ENCODE measurements at places on chromosomes 12 and 14.

- no peak for DNase-seq
Observed at GRCh38 chr12:122018457-122018856, 3.2 kb upstream of the BCL7A start.

- no peak for DNase-seq
Observed at GRCh38 chr14:65101631-65102440, 481 bp downstream of the MAX start.

DNA sequence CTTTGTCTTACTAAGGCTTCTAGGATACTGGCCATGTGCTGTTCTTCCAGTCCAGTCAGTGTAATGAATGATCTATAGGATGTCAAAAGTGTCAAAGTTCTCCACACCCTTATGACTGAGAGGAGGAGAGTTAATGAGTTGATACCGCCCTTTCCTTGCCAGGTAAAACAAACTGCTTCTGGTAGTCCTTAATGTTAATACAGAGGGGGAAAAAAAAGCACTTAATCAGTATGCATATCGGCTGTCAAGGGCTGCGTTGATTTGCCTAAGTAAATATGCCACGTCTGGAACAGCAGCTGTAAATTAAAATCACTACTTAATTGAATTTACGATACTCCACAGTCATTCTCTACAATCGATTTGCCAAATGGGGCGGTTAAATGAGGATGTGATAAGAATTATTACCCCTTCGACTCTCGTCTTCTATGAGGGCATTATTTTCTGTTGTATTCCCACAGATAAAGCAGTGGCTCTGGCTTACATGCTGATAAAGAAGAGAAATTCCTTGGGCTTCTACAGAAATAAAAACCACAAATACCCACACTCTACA is 416.0 kb downstream of the KCNH5 start:
- DNase-seq: no peak

DNA sequence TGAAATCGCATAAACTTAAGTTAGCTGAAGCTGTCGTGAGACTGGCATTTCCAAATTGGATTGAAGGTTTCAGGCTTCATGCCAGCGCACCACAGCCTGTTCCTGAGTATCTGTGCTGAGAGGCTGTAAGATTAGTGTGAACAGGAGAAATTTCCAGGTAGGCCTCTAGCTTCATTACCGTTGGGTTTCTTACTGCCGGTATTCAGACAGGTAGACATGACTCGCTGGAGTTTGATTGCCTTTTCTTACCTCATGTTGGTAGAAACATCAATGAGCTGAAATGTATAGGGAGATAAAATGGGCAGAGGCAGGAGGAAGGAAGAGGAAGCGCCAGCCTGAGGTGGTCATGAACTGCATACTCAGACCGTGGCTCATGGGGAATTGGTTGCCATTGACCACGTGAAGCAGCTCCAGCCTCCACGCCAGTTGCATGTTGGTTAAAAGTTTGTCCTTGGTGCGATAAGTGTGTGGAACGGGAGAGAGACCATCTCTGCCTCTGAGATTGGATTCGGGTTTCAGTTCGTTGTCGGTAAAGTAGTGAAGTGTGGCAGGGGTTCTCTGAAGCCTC is 42.3 kb upstream of the MMP17 start:
- no peak for DNase-seq

DNA sequence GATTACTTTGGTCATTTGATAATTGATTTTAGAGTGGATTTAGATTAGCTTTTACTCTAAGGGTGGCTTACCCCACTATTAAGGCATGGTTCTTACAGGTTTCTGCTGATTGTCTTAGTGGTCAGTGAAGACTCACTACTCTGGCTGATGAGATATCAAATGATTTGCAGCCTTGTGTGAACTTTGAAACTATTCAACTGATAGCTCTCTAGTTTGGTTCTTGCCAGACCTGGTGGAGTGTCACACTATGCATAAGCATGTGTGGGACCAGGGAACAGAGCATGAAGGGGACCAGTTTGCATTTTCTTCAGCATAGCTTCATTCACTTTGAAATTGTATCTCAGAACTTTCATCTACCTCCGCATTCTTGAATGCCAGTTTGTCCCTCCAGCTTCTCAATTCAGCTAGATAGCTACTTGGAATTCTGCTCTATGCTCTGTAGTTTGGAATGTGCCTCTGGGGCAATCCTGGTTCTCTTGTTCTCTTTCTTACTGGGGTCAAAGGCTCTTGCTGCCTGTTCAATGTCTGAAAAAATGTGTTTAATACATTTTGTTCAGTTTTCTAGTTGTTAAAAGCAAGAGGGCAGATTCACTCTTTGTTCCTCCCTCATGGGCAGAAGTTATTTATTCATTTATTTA is 12.7 kb downstream of the SCYL2 start:
- no peak for DNase-seq

GRCh38 chr12:110256780-110257431 is 24.1 kb upstream of the ATP2A2 start:
- no peak for DNase-seq

DNA sequence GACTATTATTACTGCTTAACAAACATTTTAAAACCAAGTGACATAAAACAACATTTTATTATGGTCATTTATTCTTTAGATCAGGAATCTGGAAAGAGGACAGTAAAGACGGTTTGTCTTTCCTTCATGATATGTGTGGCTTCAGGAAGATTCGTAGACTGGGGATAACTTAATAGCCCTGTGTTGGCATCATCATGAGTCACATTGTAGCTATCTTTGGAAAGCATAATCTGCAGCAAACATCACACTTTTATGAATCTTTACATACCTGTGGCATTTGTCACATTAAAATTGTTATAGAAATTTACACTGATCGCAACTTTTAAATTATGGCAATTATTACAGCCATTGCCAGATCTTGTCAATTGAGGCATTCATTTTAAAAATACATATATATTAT is 397.1 kb downstream of the NOVA1 start:
- no peak for DNase-seq

- DNase-seq: no peak
Observed at GRCh38 chr12:29216797-29217575, 67.9 kb downstream of the FAR2 start.

GRCh38 chr12:52167526-52167925 is 24.3 kb downstream of the KRT80 start:
- DNase-seq: no peak

- no peak for DNase-seq
Observed at GRCh38 chr14:23379366-23380196, 2.7 kb downstream of the CMTM5 start.

DNA sequence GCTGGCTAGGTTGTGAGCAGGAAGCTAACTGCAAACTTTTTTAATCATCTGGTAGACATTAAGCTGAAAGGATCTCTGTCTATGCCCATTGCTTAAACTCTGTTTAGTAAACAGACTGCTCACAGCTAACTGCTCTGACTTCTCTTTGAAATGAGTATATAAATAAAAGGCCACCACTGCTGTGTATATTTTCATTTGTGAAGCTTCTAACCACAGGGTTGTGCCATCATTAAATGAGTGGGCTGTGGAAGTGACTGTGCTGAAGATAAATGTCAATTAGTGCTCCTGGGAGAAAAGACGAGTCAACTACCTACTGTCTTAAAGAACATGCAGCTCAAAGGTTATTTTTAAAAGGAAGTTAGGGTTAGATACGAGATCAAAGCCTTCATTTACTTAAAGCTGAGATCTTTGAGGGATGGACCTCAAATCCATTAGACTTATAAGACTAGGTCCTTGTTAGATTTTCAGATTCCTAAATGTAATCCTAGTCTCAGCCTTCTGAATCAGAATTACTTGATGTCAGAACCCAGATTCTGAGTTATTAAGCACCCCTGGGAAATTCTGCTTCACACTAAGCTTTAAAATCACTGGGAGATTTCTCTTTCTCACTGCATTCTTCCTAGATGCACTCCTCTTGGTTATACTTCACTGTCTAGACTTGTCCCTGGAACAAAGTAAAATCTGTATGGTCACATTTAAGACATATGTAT is 213.1 kb upstream of the FLRT2 start:
- DNase-seq: no peak

DNA sequence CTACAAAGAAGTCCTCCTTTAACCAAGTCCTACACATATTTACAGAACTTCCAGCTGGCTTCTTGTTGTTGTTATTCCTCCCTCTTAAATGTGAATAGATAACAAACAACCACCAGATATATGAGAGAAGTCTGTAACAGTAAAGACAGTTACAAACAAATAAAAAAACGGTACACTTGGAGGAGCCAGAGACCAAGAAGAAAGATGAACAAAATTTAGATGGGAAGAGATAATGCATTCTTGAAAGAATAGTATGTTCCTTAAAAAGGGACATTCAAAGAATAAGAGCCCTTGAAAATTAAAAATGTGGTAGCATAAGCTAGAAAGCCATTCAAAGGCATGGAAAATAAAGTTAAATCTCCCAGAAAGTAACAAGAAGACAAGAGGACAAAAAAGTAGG is 25.9 kb downstream of the SLCO1A2 start:
- no peak for DNase-seq

GRCh38 chr14:35628989-35629388 is 95.0 kb downstream of the INSM2 start:
- DNase-seq: no peak

GRCh38 chr12:12004524-12004923 is 66.2 kb upstream of the BCL2L14 start:
- no peak for DNase-seq

DNA sequence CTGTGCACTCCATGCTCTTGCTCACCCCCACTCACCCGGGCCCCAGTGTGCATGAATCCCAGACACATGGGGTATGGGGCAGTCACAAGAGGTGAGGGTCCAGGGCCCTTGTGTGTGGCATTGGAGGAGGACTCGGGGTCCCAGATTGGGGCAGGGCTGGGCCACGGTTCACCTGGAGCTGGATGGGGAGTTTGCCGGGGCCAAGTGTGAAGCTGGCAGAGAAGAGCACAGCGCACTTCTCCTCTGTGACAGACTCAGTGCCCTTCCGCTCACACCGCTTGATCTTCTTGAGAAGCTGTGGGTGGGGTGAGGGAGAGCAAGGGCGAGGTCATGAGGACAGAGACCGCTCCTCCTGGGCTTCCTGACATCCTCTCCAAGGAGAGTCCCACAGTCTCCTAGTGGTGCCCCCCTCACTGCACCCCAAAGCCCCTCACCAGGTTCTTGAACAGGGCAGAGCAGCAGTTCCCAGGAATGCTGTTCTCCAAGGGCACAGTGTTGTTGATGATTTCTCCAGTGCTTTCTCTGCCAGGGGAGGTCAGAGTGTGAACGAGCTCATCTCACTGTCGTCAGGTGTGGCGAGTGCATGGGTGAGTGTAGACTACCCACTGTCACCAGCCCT is 6.8 kb downstream of the STAT6 start:
- DNase-seq: no peak

- no peak for DNase-seq
Observed at GRCh38 chr14:79016828-79017505, 846.8 kb downstream of the NRXN3 start.

DNA sequence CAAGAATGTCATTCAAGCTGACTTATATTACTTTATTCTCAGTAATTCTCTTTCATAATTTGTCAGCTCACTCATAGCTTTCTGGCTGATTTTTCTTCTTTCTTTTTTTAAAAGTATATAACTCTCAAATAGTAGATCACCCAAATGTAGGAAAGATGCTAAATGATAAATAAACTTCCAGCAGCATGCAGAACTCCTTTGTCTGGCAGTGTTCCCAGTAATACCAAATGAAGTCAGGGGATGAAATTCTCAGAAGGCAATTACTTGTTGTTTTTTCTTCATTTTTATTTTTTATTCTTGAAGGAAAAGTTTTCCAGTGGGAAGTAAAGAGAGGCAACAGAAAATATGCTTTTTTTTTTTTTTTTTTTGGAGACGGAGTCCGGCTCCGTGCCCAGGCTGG is 133.3 kb upstream of the SLCO1C1 start:
- no peak for DNase-seq

All from NCI-H1436 treated with DMSO at 0.1 percent for 48 hours (cell line).